ENCODE measurements at places on chromosomes 3 and 15.

GRCh38 chr15:49625460-49626036, 4.7 kb downstream of the DTWD1 start:
- no peak for DNase-seq

DNA sequence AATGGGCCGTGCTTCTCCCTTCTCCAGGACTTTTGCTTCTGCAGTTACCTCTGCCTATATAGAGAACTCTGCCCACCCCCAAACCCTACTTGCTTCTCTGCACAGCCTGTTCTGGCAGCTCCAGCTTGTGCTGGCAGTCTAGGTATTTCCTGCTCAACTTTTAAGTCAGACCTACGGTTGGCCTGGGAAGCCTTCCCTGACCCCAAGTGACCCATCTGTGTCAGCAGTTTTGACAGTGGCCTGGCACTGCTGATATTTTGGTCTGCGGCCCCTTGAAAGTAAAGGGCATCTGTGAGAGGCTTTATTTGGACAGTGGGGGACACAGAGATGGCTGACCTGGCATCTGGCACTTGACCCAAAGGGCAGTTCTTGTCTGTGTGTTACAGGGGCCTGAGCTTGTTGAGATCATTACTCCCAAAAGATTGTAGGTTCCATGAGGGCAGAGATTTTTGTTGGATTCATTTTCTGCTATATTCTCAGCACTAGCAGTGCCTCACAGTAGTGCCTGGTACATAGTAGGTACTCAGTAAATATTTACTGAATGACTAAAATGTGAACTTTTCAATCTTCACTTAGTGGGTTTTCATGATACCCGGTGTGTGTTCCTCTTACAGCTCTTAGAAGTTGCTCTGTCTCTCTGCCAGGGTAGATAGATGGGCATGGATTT, 55.2 kb upstream of the TRAK1 start:
- DNase-seq = no peak

GRCh38 chr15:85482894-85483293, 102.5 kb downstream of the AKAP13 start:
- DNase-seq = no peak

DNA sequence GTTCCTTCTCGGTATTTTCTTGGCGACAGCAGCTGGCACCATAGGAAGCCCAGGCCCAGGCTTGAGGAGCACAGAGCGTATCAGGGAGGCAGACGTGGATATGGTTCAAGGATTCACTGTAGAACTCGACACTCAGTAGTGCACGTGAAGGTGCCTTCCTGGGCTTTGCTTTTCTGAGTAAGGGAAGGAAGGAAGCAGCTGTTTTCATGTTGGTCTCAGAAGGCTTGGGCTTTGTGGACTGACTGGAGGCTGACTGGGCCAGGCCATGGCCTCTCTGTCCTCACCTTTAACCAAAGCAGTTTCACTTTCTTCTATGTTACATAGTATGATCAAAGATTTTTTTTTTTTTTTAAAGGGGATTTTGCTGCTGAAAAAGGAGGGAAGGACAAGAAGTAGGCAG, 6.9 kb upstream of the GHRL start:
- DNase-seq = no peak

- no peak for DNase-seq
Observed at GRCh38 chr15:64690578-64691296, 84.7 kb downstream of the RBPMS2 start.

- DNase-seq = no peak
Observed at GRCh38 chr3:25449857-25450256, 21.8 kb downstream of the RARB start.

- no peak for DNase-seq
Observed at GRCh38 chr3:51630513-51630912, 40.5 kb upstream of the TEX264 start.

GRCh38 chr3:10855083-10855870, 39.2 kb downstream of the SLC6A11 start:
- DNase-seq = no peak

DNA sequence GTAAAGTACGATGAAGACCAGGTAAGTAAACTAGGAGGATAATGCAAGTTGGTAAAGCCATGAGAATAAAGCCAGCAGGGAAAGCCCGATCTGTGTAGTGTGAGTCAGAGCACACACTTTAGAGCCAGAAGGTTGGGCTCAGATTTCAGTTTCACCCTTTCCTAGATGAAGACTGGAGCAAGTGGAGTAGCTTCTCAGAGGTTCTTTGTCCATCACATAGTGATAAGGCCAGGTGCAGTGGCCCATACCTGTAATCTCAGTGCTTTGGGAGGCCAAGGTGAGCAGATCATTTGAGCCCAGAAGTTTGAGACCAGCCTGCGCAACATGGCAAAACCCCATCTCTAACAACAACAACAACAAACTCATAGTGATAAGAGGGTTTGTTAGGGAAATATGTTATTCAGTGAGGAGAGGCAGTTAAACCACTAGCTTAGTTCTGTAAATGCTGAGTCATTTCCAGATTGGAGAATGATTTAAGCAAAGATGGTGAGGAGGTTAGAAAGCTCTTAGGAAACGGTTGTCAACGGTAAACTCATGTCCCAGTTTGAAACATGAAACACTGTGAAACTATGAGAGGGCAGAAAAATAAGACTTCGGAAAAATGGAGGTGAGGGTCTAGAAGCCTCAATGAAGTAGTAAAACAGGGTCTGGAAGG, 39.0 kb downstream of the IL12A start:
- DNase-seq = no peak

- no peak for DNase-seq
Observed at GRCh38 chr3:194208709-194209108, 72.8 kb downstream of the HES1 start.

DNA sequence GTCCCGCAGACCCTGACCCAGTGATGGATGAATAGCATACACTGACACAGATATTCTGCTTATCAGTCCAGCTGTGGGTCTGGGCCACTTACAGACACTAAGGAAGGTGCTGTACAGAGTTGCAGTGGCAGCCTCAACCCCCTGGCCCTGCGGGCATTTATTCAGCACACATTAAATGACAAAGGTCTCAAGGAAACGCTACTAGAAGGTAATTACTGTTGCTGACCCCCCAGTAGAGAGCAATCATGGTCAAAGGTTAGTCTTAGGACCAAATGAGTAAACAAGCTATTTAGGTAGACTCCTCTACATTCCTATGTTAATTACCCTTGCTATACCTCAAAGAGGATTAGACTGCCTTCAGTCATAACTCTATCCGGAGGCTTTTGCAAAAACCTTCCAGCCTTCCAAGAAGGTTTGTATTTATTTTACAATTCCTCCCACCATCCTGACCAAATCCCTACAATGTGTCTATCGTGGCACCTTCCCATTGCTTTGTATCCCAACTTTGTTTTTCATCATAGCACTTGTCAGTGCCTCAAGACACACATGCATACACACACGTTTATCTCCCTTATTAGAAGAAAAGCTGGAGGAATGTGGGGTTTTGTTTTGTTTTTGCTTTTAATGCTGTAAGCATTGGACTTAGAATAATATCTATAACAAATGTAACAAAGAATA, 227.9 kb downstream of the PYDC2 start:
- no peak for DNase-seq

- DNase-seq = peak; percentile 28
Observed at GRCh38 chr3:101992863-101993262, 143.5 kb downstream of the NFKBIZ start.

GRCh38 chr3:50316657-50317242, 5.8 kb downstream of the HYAL2 start:
- DNase-seq = no peak

GRCh38 chr15:65071381-65071811, 3.6 kb upstream of the RASL12 start:
- no peak for DNase-seq

- no peak for DNase-seq
Observed at GRCh38 chr3:5321666-5322340, 134.3 kb downstream of the EDEM1 start.

- DNase-seq = no peak
Observed at GRCh38 chr3:9934235-9934621, 594 bp downstream of the CRELD1 start.

DNA sequence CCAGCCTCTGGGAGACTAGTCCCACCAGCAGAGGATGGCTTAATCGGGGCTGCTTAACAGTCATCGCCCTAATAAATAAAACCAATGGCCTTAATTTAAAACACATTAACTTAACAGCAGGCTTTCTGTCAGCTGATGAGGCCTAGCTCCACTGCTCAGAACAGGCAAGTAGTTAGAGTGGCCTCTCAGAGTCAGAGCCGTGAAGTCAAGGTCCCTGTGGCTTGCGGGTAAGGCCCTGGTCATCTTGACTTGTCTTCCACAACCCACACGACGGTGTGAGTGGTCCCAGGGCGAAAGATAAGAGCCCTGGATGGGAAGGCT, 11.8 kb downstream of the XXYLT1 start:
- DNase-seq = no peak

DNA sequence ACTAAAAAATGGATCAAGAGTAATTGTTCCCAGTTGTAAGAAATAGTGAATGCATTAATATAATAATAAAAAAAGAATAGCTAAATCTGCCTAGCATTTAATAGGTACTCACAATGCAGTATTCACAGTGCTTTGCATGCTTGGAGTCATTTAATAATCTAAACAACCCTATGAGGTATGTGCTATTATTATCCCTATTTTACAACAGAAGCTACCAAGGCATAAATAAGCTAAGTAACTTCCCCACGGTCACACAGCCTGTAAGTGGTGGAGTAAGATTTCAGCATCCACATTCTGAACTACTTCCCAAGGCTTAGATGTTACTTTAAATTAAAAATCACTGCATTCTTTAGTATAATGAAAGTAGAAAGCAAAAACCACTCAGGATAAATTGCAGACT, 102.9 kb downstream of the PLCH1 start:
- no peak for DNase-seq

DNA sequence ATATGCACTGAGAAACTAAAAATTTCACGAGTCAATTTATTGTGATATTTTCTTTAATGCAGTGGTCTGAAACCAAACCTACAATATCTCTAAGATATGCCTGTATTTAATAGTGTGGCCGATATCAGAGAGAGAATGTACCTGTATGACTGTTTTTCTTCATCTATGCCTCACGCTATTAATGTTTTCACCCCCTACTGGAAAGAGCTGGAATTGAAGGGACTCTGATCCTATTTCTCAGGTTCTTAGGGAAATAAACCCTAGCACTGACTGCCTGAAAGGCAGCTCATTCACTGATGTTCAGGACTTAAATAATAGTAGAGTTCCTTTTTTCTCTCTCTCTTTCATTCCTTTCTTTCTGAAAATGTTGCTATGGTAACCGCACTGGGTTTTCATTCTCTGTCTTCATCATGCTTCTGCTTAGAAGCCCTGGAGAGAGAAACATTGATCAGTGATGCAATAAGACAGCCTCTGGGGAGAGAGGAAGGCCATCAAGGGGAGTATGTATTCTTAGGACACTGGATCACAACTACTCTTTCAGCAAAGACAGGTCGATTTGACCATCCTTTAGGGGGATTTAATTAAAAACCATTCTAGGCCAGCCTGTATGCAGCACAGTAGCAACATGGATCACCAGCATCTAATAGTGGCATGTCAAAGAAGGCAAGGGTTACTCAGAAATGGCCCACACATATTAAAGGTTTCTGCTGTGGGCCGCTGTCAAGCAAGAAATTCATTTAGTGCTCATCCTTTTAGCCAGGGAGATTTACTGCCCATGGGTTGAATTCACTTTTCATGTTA, 1135.7 kb downstream of the IGSF11 start:
- no peak for DNase-seq

DNA sequence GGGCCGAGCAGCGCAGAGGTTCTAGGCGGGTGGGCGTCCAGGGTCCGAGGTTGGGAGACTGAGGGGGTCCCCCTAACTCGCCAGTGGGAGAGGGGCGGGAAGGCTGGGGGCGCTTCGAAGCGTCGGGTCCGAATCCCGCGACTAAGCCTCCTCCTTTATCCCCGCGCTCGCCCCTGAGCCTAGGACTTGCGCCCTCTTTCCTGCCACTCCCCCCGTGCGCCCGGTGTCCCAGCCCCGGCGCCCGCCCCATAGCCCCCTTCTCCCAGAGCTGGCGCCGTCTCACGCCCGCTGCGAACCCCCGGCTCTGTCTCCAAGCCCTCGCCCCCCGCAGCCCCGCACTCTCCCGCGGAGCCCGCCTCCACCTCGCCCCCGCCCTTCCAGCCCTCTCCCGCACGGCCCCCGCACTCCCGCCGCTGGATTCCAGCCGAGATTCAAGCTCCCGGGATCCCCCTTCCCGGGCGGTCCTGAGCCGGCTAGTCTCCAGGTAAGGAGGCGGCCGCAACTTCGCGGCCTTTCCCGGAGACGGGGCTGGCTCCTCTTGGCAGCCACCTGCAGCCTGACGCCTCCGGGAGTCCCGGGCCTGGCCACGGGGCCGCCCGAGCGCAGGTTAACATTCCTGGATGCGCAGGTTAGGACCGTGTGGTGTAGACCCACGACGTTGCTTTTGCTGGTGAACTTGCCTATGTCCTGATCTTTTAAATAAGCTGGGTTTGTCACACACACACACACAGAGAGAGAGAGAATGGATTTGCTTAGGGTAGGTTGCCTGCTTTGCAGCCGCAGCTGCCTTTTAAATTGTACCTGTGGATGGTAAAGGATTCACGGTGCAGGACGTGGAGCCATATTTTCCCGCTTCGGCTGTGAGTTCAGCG, 563 bp downstream of the PXYLP1 start:
- no peak for DNase-seq

DNA sequence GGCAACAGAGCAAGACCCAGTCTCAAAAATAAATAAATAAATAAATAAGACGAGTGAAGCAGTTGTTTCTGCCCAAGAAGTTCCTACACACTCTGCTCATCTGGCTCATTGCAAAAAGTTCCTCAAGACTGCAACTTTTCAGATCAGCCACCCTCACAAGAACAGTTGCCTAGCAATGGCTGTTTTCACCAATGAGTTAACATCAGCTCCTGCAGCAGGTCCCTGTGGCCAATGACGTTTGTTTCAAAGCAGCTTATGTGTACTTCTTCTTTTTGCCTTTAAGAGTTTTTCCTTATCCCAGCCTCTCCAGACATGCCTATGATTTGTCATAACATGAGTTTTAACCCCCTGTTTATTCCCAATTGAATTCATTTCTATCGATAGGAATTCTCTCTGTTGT, 118.4 kb upstream of the SPRED1 start:
- no peak for DNase-seq

DNA sequence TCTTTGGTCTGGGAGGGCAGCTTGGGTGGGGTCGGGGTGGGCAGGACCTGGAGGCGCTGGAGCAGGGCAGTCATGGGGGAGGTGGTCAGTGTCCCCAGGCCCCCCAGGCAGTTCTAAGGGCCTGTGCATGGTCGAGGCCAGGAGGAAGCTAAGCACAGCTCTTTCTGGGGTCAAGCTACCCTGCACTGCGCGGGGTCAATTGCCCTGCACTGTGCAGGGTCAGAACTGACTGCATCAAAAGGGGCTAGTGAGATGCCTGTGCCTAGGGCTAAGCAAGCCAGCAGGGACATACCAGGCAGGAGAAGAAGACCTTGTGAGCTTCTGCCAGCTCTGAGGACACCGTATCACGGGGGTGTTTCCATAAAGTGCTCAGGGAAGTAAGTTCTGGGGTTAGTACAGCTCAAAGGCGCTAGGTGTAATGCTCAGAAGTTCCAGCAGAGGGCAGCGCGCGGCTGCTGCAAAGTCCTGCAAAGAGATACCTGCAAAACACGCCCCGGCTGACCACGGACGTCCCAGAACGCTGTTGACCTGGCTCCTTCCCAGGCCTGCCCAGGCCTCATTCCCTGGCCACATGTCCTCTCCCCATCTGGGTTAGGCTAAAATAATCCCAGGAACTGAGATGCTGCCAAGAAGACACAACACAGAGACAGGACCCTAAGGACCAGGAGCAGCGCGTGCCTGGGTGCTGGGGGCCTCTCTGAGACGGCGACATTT, 18.8 kb upstream of the IQSEC1 start:
- peak; percentile 86 for DNase-seq

GRCh38 chr15:55695432-55695831, 47.5 kb downstream of the PRTG start:
- DNase-seq = no peak
